RCC 7860 (cell line): ENCODE measurements at places on chromosomes 3 and 15.
A peak's percentile ranks its signal among the peaks of the same experiment; 100 is the strongest.

- DNase-seq = no peak
Measured at GRCh38 chr3:11626084-11626463, 17.6 kb downstream of the VGLL4 start.

GRCh38 chr3:183455089-183455488 is 26.7 kb upstream of the MCF2L2 start:
- DNase-seq = peak; percentile 8

- no peak for DNase-seq
Measured at GRCh38 chr3:125643172-125643571, 47.9 kb upstream of the OSBPL11 start.

DNA sequence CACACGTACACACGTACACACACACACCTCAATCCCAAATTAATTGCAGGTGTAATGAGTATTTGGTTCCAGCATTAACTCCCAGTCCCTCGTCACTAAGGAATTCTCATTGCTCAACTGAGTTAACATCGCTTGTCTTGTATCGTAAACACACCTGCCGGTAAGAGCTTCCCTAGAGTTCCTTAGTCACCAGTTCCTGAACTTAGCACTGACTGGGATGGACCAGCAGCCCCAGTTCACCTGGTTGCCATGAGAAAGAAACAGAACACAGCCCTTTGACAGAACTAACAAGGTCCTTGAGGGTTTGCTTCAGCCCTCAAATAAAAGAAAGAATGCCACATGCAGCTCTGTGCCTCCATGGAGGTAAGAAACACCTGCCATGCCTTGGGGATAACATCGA is 66.3 kb upstream of the SLCO3A1 start:
- no peak for DNase-seq
